ENCODE measurements at places on chromosomes 7 and 10. TPM values are rescaled to one million over a fixed set of nuclear protein-coding genes. Genes with fewer than 3 reads are reported as not detected.

The KCP gene
- 3.4 TPM for total RNA-seq

The SLC26A5 gene
- total RNA-seq: 0.86 TPM

The CCL26 gene
- total RNA-seq: 7.1 TPM

The GPR146 gene
- 2.0 TPM for total RNA-seq

The DDX56 gene
- total RNA-seq: 93.8 TPM

GRCh38 chr7:108135446-108136190 is 5.5 kb upstream of the LAMB4 start:
- DNase-seq: no peak

DNA sequence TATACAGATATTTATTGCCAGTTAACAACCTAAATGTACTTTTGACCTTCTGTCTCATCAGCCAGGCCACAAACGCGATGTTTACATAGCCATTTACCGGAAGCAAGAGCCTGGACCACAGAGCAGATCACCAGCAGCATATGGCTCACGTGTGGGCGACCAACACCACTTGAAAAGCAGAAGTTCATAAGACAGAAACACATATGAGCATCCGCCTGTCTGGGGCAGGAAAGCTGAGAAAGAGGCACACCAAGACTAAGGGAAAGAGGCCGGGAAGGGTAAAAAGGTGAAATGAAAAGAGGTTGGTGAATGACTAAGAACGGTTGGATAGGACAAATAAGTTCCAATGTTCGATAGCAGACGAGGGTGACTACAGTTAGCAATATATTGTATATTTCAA is 1.3 kb downstream of the ABCB1 start:
- DNase-seq: no peak

- no peak for DNase-seq
Measured at GRCh38 chr7:106964466-106964865, 80.0 kb upstream of the PRKAR2B start.

DNA sequence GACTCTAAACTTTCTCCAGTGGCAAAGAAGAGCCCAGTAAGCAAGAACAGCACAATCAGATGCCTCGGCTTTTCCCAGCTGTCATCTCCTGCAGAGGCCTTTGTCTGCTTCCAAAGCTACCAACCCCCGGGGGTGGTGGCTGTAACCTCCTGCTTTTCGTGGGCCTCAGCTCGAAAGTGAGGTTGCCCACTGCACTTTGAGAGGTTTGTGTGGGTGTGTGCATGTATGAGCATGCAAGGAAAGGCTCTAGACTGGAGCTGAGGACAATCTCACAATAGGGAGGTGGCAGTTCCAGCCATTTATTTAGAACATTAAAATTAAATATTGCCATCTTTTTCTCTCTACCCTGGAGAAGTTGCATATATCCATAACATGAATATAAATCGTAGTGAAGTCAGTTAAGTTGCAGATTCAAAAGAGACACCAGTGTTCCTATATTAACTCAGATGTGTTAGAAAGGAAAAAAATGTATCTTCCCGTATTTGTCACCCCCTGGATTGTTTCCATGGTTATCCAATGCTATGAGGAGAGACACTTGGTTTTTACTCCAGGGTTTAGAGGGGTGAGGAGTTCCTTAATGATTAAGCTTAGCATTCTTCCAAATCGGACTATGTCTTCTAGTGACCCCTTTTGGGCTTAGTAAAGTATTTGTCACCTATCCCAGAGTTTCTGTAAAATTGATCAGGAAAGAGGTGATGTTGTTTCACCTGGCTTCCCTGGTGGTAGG is 781.1 kb downstream of the INHBA start:
- no peak for DNase-seq

DNA sequence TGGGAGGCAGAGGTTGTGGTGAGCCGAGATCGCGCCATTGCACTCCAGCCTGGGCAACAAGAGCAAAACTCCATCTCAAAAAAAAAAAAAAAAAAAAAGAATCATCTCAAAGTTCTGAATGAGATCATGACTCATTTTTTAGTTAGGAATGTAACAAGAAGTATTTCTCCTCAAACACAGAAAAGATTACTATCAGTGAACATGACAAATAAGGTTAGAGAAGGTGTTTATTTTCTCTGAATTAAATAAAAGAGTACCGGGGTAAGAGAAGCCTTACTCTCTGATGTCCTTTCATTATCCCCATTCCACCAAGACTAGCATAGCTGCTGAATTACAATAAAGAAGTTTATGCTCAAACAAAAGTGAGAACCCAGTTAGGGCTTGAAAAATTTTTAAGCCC is 50.1 kb downstream of the IPMK start:
- DNase-seq: peak; percentile 38

Data from PC-3 (cell line).